ENCODE measurements at places on chromosomes 6 and 20. TPM values are rescaled to one million over a fixed set of nuclear protein-coding genes. Genes with fewer than 3 reads are reported as not detected.

DNA sequence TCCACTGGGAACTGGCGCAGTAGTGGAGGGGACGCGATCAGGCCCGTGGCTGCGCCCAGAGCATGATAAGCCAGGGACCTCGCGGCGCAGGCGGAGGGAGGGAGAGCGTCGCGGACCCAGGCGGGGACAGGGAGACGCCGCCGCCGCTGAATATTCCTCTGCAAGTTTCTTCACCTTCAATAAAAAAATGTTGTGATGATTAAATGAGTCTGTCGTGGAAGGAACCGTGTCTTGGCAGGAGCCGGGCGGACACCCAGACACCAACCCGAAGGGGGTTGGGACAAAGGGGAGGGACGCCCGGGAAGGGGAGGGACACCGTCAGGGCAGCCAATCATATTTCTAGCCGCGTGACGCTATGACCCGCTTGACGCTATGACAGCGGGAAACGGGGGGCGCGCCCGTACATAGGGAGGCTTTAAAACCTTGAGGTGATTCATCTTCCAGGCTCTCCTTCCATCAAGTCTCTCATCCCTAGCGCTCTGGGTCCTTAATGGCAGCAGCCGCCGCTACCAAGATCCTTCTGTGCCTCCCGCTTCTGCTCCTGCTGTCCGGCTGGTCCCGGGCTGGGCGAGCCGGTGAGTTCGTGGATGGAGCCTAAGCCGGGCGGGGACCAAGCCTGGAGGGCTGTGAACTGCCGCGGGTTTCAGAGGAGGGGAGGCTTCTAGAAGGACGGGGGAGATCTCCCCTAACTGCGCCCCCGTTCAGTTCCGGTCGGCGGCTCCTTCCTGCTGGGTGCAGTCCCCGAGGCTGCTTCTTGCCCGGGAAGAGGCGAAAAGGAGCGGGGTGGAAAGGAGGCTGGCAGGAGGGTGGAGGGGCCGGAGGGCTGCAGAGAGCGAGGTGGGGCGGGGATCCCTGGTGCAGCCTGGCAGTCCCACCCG, at the start of gene ULBP2:
TSS of gene ULBP2 (plus strand) at position 432 of the 878 bp plus-strand sequence. CDS start at position 491, 59 bp downstream.
- DNase-seq = peak; percentile 83

The SGK2 gene
- total RNA-seq = 0.08 TPM

- no peak for DNase-seq
Measured at GRCh38 chr6:150865043-150865405, 478 bp upstream of the MTHFD1L start.

DNA sequence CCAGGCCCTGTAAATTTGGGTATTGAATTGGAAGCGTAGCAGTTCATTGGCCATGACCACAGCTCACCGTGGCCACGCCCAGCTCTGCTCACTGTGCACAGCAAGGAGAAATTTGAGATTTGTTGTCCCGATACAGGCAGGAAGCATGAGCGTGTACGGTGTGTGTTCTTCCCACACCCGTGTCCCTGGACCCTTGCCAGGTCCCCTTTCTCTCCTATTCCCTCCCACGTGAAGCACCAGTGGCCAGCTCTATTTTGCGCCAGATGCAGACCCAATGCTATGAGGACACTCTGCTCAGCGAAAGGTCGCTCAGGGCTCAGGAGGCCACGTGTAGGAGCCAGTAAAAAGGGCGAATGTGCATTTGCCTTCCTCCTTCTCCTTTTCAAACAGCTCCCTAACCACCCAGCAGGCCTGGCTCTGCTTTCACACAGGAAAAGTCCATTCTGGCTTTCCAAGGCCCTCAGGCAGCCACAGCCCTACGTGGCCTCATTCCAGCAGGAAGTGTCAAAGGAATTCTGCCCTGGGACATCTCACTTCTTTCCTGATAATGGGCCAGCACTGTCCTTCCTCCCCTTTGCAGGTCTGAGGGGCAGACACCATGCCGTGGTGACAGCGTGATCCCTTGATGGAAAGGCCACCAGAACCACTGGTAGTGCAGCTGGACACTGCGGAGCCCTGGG, 499.2 kb upstream of the CDH4 start:
- no peak for DNase-seq
